ENCODE measurements at places on chromosomes 5 and 9.

DNA sequence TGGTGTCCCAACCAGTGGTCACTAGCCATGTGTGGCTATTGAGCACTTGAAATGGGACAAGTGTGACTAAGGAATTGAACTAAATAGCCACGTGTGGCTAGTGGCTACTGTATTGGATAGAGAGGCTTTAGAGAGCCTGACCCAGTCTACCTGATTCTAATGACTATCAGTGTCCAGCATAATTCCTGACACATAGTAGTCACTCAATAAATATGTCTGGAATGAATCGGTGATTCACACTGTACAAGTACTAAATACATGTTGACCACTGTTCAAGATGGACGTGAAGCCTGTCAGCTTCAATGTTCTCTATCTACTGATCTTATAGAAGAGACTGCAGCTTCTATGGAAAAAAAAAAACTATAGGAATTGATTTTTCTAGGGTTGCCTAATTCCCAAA is 57.7 kb upstream of the MAST4 start:
- DNase-seq, result no peak

DNA sequence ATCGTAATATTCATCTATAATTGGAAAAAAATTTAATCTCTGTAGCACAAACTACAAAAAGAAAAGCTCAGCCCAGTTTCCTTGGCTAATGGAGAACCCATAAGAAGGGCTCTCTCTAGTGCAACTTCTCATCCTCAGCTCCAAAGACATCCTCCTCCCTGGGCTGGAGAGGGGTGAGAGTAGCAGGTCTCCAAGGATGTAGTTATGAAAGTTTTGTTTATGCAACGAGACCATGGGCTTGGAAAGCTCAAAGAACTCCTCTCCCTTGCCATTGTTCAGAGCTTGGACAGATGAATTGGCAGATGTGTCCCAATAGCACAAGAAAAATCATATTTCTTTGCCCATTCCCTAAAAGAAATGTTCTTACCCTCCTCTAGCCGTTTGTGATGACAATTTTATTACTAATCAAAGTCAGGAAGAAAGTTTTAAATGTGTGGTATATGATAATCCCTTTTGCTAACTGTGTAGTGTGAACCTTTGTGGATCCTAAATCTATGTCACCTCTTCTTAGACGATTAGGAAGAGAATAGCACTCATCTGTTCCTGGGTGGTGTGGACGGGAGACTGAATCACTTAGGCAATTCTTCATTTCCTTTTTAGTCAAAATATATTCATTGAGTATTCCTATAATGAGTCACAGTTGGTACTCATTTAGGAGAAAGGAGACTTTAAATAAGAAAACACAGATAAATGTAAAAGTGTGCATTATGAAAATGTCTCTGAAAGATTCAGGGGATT is 52.2 kb downstream of the GARNL3 start:
- DNase-seq, result no peak

- DNase-seq, result no peak
These were observed 98.4 kb downstream of the LMNB1 start for GRCh38 chr5:126875303-126875785.

DNA sequence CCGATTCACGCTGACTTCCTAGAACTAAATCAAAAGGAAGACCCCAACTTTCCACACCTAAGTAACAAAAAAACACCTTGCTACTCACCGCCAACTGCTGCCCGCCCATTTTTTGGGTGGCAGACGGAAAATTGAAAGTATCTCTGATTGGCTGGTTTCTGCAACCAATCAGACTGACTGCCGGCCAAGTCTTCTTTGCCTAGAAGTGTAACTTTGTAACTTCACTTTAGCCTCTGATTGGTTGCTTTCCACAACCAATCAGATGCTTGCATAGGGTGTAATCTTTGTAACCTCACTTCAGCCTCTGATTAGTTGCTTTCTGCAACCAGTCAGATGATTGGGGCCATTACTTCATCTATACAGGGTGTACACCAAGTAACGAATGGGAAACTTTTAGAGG is 42.6 kb upstream of the ANKH start:
- DNase-seq, result no peak

DNA sequence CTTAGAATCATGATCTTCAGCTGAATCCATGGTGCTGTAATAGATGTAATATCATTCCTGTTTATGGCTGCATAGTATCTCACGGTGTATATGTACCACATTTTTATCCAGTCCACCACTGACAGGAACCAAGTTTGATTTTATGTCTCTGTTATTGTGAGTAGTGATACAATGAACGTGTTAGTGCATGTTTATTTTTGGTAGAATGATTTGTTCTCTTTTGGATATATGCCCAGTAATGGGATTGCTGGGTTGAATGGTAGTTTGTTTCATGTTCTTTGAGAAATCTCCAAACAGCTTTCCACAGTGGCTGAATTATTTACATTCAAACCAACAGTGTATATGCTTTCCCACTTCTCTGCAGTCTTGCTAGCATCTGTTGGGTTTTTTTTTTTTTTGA is 175.1 kb upstream of the CDH10 start:
- no peak for DNase-seq

DNA sequence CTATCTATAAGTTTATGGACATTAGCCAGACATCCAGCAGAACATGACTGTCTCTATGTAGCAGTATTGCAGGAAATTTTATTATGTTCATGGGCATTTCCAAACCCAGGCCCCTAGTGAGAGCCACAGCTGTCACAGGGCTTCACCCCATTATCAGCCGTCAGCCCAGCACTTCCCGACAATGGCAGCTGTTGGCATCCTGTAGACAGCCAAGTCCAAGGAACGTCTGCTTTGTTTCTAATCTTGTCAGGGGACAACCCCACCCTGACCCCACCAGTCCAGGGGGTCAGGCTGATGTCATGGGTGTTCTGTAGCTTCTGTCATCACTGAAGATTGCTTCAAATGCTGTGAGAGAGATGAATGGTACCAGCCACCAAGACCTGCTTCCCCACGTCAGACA is 565.3 kb upstream of the BRINP1 start:
- DNase-seq, result no peak

DNA sequence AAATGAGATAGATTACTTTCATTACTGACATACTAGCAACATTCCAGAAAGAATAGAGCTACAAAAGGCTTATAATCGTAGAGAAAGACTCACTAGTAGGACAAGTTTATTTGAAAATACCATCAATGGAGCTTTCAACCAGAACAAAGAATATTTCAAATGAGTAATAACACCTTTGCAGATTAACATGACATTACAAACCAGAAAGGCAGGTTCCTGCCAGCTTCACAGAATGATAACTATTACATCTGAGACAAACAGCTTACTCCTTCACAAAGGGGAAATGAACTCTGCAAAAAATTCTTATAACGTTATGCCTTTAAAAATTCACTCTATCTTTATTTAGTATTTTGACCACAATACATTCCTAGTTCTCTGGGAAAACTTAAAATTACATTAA is 103.1 kb downstream of the EPB41L4A start:
- DNase-seq, result no peak

- DNase-seq, result no peak
These were observed 9.6 kb downstream of the PRRT1B start for GRCh38 chr9:131554843-131555351.

GRCh38 chr9:69307446-69308205 is 17.4 kb upstream of the ENTREP1 start:
- no peak for DNase-seq

GRCh38 chr9:80595192-80595591 is 1023.4 kb downstream of the TLE4 start:
- DNase-seq, result no peak

DNA sequence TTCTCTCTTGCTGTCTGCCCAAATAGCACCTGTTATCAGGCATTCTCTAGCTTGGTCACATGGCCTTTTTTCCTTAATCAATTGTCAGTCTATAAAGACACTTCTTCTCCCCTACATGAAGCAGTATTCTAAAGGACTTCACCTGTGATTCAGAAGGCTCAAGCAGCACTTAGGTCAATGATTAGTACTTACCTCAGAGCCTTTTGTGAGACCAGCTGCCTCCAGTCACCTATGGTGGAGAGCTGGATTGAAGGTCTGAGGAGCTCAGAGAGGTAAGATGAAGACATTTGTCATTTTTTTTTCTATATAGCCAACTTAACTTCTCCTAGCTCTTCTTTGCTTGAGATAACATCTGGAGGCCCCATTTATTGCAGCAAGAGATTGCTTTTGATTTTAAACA is 278.3 kb upstream of the PCSK5 start:
- DNase-seq, result no peak

GRCh38 chr5:117261948-117262571 is 687.4 kb upstream of the SEMA6A start:
- no peak for DNase-seq

DNA sequence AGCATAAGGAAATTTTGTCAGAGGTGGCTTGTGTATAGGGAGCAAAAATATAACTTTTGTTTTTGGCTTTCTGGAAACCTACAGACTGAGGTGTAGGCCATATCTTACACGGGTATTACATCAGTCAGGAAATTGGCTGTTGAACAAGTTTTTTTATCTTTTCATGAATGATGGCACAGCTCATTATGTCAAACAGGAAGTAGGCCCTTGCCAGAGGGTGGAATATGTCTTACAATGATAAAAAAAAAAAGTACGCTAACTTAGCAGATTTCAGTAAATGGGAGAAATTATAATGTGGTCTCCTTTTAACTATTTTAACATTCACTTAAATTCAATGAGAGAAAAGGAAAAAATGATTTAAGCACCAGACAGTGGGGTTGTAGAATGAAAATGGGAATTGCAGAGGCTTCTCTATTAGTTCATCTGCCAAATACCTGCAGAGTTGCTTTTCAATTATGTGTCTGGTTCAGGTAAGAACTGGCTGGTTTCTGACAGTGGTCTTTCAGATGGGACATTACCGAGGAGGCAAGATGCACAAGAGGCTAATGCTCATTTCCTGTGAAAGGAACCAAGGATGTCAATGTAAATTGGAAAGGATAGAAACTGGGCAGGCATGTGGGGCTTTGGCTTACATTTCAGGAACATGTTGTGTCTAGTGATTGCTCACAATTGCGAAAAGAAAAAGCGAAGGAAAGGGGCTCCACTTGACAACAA is 169.9 kb downstream of the NNT start:
- DNase-seq, result peak; percentile 66

GRCh38 chr9:133112663-133113026 is 8.4 kb downstream of the RALGDS start:
- DNase-seq, result peak; percentile 85

GRCh38 chr5:172607213-172607793 is 33.8 kb upstream of the NEURL1B start:
- no peak for DNase-seq

GRCh38 chr9:120014796-120015195 is 565.2 kb downstream of the CDK5RAP2 start:
- no peak for DNase-seq

GRCh38 chr9:74496819-74497747 is at the start of gene RORB:
RORB (plus strand) TSS chr9:74497335; CDS start chr9:74497977, 642 bp downstream.
- no peak for DNase-seq

- no peak for DNase-seq
These were observed 224.8 kb upstream of the DMRT1 start for GRCh38 chr9:616694-617093.

DNA sequence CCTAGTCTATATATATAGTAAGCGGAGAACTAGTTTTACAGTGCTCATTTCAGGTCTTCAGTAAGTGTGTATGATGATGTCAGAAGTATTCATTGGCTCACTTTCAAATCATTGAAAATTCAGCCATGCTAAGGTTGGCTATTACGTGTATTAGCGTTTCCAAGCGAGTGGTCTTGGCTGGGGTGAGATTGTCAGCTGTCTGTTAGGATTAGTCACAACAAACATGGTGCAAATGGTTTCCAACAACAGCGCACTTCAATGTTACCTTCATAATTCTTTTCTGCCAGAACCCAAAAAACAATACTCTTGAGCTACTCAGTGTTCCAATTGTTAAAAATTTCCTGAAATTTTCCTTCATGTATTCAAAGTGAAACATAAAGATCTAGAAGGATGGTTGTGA is 283.0 kb downstream of the AOPEP start:
- no peak for DNase-seq

- DNase-seq, result no peak
These were observed 50.3 kb downstream of the ARHGAP26 start for GRCh38 chr5:142820447-142820846.

DNA sequence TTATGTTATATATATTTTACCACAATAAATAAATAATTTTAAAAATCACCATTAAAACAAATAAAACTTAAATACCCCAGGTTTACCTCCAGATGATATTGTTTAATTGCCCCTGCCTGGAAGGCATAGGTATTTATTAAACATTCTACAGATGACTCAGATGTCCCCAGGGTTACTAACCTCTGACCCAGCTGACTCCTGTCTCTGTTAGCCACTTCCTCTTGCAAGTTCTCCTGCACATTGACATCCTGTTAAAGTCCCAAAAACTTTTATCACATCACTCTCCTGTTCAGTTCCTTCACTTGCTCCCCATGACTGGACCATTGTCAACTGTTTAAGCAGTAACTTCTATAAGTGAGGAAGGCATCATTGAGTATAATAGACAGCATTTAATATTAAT is 37.0 kb upstream of the RAB3C start:
- peak; percentile 90 for DNase-seq

DNA sequence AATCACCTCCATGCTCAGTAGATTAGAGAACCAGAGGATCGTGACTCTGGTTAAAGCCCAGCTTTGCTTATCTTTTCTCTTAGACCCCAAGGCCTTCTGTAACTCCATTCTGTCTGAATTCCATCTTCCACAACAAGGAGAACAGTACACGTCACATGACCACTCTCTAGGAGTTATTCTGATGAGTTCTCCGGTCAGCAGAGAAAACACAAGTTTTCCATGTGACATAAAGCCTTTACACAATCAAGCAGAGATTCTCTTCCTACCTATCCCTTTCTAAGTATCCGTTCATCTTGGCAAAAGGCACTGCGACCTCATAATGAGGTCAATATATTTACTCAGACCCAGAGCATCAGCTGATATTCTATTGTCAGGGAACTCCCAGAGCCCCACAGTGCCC is 112.3 kb downstream of the TRPM6 start:
- DNase-seq, result no peak

DNA sequence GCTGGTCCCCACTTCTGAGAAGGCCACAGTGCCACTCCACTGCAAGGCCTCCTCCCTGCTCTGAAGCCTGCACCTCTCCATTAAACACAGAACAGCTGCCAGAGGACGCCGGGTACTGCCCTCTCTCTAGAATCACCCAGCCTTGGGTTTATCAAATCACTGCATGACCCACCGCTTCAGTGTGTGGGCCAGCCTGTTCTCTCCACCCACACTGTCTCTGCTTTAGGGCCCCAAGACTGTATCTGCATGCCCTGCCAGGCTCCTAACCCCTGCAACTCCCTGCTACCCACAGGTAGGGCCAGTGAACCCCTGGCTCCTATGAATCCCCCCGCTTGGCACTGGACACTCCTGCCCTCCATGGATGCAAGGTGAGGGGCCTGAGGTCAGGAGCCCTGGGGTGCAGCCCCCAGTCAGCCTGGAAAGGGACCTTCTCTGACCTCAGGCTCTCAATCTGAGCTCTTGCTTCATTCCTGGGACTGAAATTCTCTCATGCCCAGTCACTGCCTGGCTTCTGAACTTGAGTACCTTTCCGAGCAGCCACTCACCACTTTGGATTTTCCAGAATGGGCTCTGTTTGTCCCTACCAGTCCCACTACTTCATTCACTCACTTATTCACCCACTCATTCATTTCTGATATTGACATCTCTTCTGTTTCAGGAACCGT is 206.3 kb downstream of the GABBR2 start:
- no peak for DNase-seq
